ENCODE measurements at places on chromosomes 5 and 9.

- DNase-seq: no peak
These were observed 49.1 kb upstream of the SUB1 start for GRCh38 chr5:32536246-32536645.

GRCh38 chr9:107430071-107430470 is 59.5 kb downstream of the KLF4 start:
- no peak for DNase-seq

- DNase-seq: no peak
These were observed 51.8 kb downstream of the WDR36 start for GRCh38 chr5:111143910-111144309.

DNA sequence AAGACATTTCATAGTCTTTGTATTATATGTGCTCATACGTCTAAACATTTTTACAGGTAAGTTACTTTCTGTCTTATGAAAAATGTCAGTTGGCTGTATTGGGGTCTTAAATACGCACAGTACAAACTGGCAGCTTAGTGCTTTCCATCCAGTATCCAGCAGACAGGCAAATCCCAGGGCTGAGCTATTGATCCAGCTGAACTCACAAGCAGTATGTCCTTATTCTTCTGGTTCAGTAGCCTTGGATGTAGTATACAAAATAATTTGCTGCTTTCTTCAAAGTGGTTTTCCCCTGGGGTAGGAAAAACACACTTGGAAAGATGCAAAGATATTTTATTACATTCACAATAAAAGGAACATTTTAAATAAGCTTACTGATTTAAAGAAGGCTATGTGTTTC is 617.2 kb downstream of the NR2F1-AS1 start:
- no peak for DNase-seq

DNA sequence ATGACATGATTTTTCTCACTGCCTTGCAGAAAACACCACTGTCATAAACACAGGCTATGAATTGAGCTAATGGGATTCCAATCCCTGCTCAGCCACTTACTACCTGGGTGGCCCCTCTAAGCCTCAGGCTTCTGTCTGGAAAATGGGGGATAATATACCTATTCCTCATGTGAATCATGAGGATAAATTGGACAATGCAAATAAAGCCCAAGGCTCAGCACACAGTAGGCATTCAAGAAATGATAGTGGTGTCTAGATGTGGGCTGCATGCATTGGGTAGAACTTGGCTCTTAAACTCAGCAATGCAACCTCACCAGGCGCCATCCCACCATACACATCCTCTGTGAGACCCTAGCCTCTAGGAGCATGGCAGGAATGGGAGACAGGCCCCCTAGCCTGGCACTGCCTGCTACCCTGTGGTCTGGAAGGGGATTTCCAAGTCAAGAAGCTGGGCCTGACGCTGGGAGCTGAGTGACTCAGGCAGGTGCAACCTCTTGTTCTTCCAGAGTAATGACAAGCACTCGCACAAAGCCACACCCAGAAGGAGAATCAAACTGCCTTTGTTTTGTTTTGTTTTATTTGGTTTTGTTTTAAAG is 2.3 kb upstream of the TNIP1 start:
- DNase-seq: no peak

GRCh38 chr9:91164724-91165520 is 196.8 kb downstream of the AUH start:
- peak; percentile 51 for DNase-seq

DNA sequence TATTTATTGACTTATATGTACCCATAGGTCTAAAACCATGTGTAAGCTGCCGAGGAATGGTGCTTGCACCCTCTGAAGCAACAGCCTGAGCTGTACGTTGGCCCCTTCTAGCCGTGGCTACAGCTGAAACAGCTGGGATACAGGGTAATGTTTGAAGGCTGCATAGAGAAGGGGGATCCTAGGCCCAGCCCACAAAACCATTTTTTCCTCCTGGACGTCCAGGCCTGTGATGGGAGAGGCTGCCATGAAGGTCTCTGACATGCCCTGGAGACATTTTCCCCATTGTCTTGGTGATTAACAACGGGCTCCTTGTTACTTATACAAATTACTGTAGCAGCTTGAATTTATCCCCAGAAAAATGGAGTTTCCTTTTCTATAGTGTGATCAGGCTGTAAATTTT is 244.7 kb downstream of the COMMD10 start:
- DNase-seq: no peak

GRCh38 chr5:373710-374602 is 52.4 kb downstream of the AHRR start:
- DNase-seq: peak; percentile 10

DNA sequence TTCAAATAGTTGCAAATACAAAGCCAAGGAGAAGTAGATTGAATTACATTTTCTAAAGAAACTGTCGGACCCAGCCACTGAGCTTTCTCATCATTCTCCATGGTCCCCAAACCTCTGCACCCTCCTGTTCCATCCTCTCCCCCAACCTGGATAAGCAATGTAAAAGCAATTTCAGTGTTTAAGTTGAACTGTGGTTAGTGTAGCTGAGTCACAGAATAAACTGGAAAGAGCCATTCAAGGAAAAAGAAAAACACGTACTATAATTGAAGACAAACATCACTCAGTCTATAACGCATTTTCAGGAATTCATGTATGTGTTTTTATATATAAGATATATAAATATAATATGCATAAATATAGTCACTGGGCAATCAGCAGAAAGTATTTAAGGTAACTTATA is 54.1 kb upstream of the TMEM161B start:
- no peak for DNase-seq

DNA sequence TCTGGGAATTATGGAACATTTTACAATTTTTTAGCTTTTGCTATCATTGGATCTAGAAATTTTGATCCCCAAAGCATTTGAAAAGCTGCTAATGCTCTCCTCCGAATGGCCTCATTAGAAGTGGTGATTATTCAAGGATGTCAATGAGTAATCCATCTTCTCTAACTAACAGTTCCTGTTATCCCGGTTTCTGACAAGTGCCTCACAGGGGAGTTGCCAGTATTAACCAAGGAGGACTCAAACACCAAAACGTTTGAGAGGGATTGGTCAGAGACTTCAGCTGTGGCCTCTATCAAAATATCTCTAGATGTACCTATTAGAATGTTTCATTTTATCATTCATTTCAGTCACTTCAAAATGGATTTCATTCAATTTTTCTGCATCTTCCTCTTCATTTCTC is 208.3 kb upstream of the ITGA1 start:
- DNase-seq: no peak

GRCh38 chr9:98010445-98010844 is 27.3 kb downstream of the ANP32B start:
- DNase-seq: no peak

- DNase-seq: no peak
These were observed 420.6 kb upstream of the TYRP1 start for GRCh38 chr9:12272471-12273120.

GRCh38 chr9:137168904-137169856 is 671 bp downstream of the LRRC26 start:
- no peak for DNase-seq

DNA sequence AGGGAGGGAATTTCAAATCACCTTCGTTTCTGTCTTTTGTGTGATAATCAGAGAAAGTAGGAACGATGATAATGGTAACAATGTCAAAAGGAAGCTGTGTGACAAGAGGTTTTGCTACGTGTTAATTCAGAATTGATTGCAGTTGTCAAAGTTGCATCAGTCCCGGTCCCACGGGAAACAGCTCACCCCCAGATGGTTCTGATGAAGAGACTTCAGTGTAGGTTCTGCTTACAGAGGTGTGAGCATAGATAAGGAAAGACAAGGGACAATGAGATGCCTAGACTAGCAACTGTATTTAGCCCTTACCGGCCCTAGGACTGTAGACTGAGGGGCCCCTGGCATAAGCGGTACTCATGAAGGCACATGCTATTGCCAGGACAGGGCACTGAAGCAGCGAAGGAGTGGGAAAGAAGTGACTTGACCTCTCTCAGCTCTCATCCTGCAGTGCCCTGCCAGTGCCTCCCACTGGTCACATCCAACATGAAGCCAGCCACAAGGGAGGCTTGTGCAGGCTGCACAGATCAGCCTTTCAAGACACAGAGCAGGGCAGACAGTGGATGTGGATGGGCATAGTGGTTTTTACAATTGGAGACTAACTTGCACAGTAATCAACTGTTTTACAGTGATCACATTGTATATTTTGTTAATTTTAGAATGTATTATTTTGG is 21.1 kb downstream of the PDE8B start:
- no peak for DNase-seq

- no peak for DNase-seq
These were observed 108.4 kb upstream of the DHFR start for GRCh38 chr5:80763211-80763610.

DNA sequence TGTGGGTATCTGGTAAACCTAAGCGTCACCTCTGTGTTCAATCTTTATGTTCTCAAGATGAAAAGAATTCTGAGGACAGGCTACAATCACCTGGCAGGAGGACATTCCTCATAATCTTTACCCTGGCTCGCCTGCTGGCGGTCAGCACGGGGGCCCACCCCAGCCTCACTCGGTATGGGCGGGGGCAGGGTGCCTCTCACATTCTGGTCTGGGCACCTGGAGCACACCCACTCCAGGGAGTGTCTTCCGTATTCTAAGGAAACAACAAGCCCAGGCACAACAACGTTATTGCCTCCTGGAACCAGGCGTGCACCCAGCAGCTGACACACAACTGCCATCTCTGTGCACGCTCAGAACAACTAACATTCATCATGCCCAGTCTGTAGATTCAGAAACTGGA is 179.8 kb downstream of the ROR2 start:
- DNase-seq: no peak

- DNase-seq: no peak
These were observed 74.8 kb downstream of the MEF2C start for GRCh38 chr5:88808153-88808552.

- peak; percentile 94 for DNase-seq
These were observed at the start of gene MED10 for GRCh38 chr5:6377905-6378765. Gene MED10 (minus strand): TSS chr5:6378547. CDS start chr5:6378483, 64 bp downstream.

DNA sequence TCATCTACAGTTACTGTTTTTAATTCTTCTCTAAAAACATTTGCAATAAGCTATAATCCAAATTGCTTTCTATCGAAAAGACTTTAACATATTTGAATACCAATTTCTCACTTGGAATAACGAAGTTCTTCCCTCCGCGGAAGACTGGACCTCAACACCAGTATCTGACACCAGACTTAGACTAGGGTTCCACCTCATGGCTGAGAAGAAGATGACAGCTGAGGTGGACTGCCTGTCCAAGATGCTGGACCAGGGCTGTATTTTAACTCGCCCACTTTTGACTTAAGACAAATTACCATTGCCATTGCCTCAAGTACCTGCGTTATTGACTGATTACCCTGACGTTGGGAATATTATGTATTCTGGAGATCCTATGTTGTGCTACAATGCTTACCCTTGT is 34.1 kb downstream of the ZMAT2 start:
- DNase-seq: no peak

DNA sequence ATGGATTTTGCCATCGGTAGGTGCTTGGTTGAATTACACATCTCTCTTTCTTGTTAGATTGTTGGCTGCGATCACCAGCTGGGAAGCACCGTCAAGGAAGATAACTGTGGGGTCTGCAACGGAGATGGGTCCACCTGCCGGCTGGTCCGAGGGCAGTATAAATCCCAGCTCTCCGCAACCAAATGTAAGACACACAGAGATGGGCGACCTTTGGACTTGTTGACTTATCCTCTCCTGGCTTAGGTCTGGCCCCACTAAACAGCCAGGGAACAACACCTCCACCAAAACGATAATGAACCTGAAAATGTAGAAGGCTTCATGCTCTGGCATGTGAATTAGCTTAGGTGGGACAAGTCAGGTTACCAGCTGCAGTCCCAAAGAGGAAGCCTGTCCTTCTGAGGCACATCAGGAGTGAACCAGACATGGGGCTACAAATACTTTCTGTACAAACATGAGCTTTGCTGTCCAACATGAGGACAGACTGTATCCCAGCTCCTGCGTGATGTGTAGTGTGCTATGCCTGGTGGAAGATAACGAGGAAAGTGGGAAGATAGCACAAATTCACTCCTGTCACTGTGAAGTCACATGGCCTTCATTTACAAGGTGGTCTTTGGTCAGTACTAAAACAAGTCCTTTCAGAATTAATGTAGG is 148.4 kb downstream of the ADAMTSL1 start:
- DNase-seq: no peak

GRCh38 chr9:129757045-129757444 is 4.2 kb upstream of the PTGES start:
- no peak for DNase-seq

Data from effector memory CD8-positive, alpha-beta T cell (primary cell).